ENCODE measurements at places on chromosomes 16 and 17. TPM values are rescaled to one million over a fixed set of nuclear protein-coding genes. Genes with fewer than 3 reads are reported as not detected.
A peak's percentile ranks its signal among the peaks of the same experiment; 100 is the strongest.

Gene KLHL10
- not detected for total RNA-seq

Gene COL1A1
- 30.6 TPM for total RNA-seq

GRCh38 chr16:77304134-77304533 is 104.9 kb downstream of the SYCE1L start:
- no peak overlapping the region for H3K4me3 ChIP-seq
- H3K4me1 ChIP-seq, result peaks cover 51% of the 10 kb centered on the region
- H3K36me3 ChIP-seq, result no peaks in the 10 kb centered on the region
- DNase-seq, result no peak
- no peaks in the 10 kb centered on the region for H3K27me3 ChIP-seq
- H3K27ac ChIP-seq, result no peak overlapping the region

DNA sequence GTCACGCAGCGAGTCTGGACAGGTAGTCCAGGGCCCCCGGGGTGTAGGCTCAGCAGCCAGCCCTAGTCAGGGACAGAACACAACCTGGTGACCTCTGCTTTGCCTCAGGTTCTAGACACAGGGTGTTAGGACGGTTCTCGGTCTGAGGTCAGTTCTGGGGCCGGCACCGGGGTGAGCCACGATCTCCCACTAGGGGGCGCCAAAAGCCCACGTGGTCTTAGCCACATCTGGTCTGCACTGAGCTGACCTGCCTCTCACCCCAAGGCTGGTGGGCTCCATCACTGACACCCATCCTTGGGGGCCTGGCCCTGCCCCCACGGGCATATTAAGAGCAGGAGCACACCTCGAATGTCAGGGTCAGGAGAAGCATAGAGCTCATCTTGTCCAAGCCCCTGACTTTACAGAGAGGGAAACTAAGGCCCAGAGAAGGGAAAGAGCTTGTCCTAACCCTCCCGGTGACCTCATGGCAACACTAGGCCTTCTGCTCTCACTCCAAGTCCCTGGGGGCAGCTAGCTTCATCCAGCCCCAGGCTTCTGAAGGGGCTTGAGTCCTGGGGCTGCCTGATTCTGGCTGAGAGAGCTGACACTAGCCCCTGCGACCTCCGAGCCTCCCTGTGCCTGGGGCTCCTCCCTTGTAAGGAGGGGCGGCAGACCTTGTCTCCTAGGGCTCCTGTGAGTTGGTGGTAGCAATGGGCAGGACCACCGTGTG is 9.0 kb downstream of the SLC5A10 start:
- no peaks in the 10 kb centered on the region for H3K4me1 ChIP-seq
- no peak overlapping the region for H3K27ac ChIP-seq
- no peaks in the 10 kb centered on the region for H3K36me3 ChIP-seq
- H3K27me3 ChIP-seq, result no peaks in the 10 kb centered on the region
- DNase-seq, result peak; percentile 82

DNA sequence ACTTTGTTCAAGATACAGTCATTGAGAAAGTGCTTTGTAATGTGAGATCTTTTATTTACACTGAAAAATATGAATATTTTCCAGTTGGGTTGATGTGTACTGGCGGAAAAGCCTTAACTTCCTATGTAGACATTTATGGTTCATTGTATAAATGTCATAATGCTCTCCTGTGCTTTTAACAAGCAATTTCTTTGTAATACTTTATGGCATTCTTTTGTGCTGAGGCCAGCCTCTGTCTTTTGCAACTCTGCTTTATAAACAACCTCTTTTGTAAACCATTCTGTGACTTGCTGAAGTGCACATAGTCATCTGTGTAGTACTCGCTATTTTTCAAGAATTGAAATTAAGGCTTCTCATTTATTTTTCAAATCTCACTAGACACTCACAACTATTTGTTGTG is 291.2 kb downstream of the CDH11 start:
- no peak overlapping the region for H3K4me3 ChIP-seq
- H3K36me3 ChIP-seq, result no peaks in the 10 kb centered on the region
- H3K27me3 ChIP-seq, result peaks cover 15% of the 10 kb centered on the region
- peak; percentile 16 for DNase-seq
- H3K4me1 ChIP-seq, result no peaks in the 10 kb centered on the region

DNA sequence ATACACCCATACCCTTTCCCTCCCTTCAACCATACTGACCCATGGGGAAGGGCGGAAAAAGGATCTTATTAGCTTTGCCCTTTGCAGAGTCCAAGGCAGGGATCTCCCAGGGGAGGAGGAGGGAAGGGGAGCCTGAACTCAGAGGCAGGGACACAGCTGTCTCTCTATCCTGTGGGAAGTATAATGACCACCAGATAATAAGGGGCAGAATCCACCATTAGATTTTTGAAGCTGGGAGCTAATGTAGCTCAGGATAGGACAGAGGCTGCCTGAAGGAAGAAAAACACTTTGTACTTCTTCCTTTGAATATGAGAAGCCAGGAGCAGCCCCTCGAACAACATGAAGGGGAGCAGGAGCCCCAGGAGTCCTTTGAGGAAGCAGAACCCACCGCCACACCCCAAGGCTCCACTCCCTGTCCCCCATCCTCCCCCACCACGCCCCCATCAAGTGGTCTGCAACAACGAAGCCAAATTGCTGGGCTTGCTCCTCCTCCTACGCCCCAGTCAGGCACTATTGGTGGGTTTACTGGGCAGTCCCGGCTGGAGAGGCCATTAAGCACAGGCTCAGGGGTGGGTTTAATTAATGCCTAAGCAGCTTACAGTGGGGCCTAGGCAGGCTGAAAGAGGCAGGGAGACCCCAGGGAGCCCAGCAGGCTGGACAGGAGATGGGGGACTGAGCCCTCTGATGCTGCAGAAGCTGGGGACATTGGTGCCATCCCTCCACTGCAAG is 5.3 kb downstream of the MPP2 start:
- H3K4me3 ChIP-seq, result no peak overlapping the region
- 0 out of 2 replicates have a peak, but pooled peaks cover 5% of the 10 kb centered on the region for H3K4me1 ChIP-seq
- no peak overlapping the region for H3K27ac ChIP-seq
- no peaks in the 10 kb centered on the region for H3K36me3 ChIP-seq
- DNase-seq, result no peak

DNA sequence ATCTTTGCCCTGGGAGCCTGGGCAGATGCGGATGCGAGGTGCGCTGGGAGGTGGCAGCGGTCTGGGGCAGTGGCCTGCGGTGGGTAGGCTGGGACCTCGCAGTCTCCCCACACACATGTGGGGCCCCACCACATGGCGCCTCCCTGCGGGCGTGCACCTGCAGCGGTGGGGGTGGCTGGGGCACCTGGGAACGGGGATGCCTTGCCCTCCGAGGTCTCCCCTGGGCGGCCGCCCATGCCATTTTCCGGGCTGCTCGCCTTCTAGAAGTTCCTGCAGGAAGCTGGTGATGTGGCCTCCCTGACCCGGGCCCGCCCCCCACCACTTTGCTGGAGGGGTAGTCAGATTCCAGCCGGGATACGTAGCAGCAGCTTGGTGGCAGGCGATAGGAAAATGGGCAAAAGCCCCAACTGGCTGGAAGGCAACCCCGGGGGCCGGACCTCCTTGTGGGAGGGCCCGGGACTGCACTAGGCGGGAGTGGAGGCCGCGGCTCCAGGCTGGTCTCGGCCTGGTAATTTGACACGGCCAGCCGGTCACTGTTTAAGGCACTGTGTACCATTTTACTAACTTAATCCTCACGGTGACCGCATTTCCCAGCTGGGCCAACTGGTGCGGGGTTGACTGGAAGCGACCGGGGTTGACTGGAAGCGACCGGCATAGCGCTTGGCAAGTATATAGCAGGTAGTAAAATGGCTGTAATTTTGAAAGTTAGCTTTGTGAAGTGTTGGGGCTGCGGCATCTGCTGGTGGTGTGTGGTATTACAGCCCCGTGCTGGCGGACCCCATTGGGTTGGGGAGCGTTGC is 38.5 kb downstream of the IGF2BP1 start:
- peak overlapping the region; percentile 41 for H3K4me3 ChIP-seq
- no peaks in the 10 kb centered on the region for H3K27me3 ChIP-seq
- peak; percentile 74 for DNase-seq
- H3K27ac ChIP-seq, result no peak overlapping the region
- no peaks in the 10 kb centered on the region for H3K36me3 ChIP-seq

DNA sequence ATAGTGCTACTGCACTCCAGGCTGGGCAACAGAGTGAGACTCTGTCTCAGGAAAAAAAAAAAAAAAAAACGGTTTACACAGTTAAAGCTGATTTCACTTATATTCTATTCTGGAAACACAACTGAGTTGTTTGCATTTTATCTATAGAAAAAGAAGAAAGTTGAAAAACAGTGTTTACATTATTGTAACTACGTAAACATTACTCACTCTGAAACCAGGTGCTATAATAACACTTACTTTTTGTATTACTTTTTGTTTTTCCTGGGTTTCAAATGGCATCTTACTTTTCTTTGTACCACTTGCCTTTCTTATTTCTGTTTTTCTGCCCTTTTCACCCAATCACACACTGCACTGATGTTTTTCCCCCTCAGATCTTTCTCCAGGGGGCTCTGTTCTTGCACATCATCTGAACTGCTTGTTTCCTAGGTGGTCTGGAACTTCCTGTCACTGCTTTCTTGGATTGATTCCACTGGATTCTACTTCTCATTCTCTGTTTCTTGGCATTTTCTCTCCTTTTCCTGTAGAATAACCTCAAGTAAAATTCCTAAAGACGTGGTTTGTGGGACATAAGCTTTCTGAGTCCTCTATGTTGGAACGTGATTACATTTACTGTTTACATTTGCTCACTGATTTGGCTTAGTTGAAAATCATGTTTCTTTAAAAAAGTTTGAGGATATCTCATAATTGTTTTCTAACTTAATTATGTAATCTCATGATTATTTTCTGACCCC is 142.1 kb downstream of the HS3ST3B1 start:
- H3K27ac ChIP-seq, result no peak overlapping the region
- DNase-seq, result peak; percentile 12
- peaks cover 48% of the 10 kb centered on the region for H3K27me3 ChIP-seq

Data from PC-3 (cell line).